ENCODE measurements at places on chromosomes 11 and 22.

DNA sequence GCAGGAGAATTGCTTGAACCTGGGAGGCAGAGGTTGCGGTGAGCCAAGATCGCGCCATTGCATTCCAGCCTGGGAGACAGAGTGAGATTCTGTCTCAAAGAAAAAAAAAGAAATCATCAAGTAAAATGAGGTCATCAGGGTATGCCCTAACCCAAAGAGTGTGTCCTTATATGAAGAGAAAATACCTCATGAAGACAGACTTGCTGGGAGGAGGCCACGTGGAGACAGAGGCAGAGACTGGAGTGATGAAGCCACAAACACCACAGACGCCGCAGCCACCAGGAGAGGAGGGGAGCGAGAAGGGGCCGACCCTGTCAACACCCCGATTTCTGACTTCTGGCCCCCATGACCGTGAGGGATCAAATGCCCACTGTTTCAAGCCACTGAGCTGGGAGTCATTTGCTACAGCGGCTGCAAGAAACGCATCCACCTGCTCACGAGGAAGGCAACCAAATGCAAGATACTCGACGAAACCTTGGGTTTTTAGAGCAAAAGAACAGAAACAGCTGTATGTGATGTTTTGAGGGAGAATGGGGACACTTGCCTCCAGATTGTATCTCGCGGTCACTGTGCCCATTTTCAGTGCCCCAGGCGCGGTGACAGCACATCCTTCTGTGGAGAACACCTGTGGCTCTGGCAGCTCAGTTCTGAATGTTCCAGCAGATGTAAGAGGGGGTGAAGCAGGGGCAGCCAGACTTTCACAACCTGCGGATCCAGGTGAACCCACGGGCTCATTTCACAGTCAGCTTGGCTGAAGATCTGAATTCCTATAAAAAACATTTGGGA lies 1317.2 kb downstream of the TBC1D22A start:
- DNase-seq: no peak

DNA sequence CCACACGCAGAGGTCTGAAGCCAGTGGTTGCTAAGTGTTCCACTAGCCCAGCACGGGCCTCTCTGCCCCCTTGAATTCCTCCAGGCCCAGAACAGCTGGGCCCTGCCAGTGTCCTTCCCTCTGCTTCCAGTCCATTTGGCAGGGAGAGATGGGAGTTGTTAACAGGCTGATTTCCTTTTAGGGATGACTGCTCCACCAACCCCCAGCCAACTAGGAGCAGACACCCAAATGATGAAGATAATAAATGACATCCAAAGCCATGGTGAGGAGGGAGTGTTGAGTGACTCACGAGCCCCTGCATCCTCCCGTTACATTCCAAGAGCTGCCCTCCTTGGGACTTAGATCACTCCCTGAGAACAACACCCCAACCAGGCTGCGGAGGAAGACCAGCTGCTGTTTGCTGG lies 20.6 kb downstream of the PARVA start:
- DNase-seq: peak; percentile 74

GRCh38 chr11:61911128-61911700 lies 6.2 kb downstream of the RAB3IL1 start:
- no peak for DNase-seq

DNA sequence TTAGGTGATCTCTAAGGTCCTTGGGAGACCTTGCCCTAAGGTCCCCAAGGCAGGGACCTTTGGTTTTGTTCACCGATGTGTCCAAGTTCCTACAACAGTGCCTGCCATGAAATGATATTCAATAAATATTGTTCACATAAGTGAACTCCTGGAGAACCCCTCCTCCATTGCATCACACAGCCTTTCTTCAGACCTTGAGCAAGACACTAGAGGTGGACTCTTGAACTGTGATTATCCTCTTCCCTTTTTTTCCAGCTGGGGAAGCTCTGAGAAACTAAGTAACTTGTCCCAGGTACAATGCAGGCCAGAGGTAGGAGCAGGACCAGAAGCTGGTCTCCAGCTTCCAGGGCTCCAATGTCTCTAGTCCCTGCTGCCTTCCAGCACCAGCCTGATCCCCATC lies 76.6 kb upstream of the LMO1 start:
- DNase-seq: no peak

- DNase-seq: no peak
Observed at GRCh38 chr11:57940044-57940756, 83.5 kb upstream of the OR9Q1 start.

- no peak for DNase-seq
Observed at GRCh38 chr11:117278347-117278746, 12.8 kb upstream of the BACE1-AS start.

DNA sequence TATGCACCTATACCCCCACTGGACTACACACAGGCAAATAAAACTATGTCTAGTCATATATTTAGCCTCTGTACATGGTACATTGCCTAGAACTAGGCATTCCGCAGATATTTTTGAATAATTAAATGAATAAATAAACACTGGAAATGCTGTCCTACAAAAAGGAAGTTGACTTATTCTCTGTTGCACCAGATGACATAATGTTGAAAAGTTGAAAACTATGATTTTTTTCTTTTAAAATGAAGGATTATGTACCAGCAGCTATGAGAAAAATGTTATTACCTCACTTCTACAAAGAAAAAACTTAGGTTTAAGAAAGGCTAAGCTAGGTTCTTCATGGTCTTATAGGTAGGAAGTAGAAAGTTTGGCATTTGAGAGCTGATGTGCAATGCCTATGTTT lies 856.6 kb downstream of the METTL15 start:
- DNase-seq: no peak

GRCh38 chr22:37228106-37229011 lies 15.7 kb downstream of the RAC2 start:
- DNase-seq: peak; percentile 84

DNA sequence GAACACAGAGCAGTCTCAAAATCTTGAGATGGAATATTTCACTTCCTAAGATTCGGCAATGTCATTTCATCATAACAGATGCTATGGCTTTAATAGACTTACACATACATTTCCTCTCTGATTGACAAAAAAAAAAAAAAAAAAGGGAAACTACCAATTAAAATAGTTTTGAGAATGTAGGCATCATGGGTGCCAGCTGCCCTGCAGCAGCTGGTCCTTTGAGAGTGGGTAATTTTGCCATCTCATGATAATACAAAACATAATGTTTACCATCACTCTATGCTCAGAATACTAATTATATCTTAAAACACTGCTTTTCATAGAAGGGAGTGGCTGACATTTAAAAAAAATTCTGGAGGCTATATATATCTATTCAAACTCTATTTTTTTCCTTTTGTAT lies 775.6 kb upstream of the CCDC90B start:
- no peak for DNase-seq

- no peak for DNase-seq
Observed at GRCh38 chr11:118909619-118910308, 16.0 kb downstream of the BCL9L start.

Data from astrocyte of the hippocampus (primary cell).